ENCODE measurements at places on chromosomes 12 and 14.

DNA sequence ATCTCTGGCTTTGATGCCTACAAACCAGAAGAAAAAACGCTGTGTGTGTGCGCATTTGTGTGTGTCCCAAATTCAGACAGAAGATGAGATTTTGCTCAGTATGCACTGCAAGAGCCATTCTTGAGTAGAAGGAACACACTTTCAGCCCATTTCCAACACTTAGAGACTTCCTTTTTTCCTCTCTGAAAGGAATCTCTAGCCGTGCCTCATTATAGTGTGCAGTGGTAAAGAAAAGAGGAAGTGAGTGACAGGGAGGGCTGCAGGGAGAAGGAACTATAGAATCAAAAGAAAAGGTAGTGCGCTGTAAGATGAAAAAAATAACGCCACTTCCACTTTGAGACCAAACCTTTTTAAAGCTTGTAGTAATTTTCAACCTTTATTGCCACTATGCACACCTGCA lies 1400.9 kb upstream of the FLRT2 start:
- no peak for DNase-seq

DNA sequence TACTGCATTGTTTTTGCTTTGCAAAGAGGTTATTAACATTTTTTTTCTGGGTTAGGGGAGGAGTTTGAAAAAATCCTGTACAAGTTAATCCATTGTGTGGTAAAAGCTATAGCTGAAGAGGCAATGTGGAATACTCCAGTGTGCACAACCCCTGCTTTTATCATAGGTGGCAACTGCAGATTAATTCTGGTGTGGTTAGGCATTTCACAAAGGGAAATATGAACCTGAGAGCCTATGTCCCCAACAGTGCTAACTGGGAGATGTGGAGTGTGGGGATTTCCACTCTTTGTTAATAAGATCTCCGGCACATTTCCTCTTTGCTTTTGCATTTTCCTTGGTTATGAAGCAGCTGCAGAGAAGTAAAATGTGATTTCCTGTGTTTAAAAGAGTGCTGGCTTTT lies 33.6 kb downstream of the PRORP start:
- no peak for DNase-seq

- no peak for DNase-seq
These were observed 16.0 kb downstream of the RERGL start for GRCh38 chr12:18074001-18074400.

DNA sequence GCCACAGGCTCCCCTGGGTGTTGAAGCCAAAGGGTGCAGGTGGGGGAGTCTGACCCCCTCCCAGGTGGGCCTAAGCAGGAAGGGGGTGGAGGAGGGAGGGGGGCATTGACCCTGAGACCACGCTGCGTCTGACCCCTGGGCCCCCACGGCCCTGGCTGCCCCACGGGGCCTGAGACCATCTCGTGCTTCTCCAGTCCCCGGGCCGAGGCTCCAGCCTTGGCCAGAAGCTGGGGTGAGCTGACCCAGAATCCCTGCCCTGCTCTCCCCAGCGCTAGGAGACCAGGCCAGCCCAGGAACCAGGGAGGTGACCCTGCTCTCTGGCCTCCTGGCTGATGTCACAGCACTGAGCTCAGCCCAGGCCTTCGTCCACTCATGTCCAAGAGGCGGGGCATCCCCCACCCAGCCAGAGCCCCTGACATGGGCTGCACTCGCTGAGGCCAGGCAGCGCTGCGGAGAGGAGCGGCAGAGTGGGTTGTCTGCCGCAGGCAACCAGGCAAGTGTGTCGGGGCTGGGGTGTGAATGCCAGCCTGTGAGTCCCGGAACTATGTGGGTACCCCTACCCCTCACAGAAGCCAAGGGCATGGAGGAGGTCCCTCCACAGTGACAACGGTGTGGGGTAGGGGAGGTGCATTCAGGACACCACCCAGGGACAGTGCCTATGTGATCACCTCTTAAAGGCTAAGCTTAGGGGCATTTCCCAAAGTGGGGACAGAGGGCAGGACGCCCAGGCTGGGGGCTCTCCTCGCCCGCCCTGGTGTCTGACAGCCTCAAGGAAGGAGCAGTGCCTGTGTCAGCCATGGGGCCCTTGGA lies 6.3 kb downstream of the TRMT61A start:
- no peak for DNase-seq

DNA sequence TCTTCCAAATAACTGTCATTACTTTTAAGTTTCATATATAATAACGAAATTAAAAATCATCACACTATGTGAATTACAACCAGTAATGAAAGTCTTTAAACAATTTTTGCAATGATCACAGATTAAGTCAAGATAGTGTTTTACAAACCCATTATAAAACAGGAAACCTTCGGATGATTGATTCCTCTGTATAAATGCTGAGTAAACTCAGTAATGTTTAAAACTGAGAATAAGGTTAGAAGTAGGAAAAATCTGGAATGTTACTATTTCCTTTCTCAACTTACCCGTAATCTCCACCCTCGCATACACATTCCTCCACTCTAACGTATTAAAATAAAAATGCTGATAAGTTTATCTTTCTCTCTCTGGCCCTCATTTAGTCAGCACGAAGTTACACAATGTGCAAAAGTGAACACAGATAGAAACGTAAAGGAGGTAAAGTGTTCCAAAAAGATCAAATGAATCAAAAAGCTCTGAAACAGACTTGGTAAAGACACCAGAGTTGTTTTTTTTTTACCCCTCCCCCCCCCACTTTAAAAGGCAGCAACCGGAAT lies 1.6 kb downstream of the ZFC3H1 start:
- no peak for DNase-seq

- DNase-seq, result no peak
These were observed 10.6 kb downstream of the GRIP1 start for GRCh38 chr12:66668311-66668710.

- no peak for DNase-seq
These were observed 36.6 kb downstream of the ACTN1 start for GRCh38 chr14:68942296-68943035.

DNA sequence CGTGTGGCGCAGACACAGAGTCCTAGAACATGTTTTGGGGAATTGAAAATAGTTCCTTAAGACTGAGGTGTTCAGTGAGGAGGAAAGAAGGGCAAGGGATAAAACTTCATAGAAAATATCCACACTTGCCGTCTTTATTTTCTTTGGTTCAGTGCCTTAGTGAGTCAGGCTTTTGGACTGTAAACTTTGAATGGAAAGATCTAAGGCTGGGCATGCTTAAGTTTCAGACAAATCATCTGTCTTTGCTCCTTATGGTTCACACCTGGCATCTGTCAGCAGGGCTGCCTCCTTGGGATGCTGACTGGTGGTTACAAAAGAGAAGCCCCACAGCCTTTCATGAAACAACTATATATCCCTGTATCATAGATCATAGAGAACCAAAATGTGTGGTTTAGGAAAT lies 136.3 kb upstream of the PRICKLE1 start:
- no peak for DNase-seq

DNA sequence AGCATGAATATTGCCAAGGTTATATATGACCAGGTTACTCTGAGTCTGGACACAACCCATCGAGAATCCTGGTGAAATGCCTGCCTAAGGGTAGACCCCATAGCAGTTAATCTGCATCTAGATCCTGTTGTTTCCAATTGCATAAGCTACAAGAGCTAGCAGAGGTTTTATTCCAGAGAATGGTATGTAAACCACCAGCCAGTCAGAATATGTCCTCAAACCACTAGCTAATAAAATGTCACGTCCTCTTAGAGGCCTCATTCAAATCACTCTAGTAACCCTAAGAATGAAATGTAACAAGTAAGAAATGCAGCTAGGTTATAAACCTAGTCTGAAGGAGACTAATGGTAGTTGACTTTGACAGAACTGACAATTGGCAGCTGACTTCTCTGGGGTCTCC lies 9.0 kb upstream of the YLPM1 start:
- DNase-seq, result no peak

- DNase-seq, result no peak
These were observed 11.5 kb upstream of the IL22 start for GRCh38 chr12:68264857-68265256.

GRCh38 chr14:76413962-76414600 lies 38.1 kb downstream of the ESRRB start:
- DNase-seq, result no peak

GRCh38 chr12:97017213-97017612 lies 110.2 kb downstream of the NEDD1 start:
- DNase-seq, result no peak

DNA sequence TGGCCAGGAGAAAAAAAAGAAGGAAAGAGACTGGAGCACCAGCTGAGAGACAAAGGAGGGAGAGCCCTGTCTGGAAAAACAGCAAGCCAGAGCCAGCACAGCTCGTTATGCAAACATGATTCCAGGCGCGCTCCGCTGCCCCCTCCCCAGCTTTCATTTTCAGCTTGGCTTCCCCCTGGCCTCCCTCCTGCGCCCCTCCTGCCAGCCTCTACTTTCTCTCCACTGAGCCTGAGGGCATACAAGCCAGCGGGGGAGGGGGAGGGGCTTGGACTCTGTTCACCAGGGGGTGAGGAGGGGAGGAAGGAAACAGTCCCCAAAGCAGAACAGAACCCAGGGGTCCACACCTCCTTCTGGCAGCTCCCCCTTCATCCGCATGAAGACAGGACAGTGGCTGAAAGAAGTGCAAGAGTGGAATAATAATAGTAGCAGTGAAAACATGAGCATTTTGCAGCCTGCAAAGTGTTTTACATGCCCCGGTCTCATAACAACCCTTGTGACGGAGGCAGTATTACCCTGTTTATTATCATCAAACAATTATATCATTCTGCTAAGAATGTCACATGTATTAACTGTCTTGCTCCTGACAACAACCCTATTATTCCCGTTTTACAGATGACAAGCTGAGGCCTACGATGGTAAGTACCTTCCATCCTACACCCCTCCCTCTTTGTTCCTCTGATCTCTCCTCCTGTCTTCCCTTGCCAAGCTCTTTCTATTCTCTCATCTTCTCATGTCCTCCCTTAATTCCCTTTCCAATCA lies 24.2 kb downstream of the SMUG1 start:
- DNase-seq, result peak; percentile 87

DNA sequence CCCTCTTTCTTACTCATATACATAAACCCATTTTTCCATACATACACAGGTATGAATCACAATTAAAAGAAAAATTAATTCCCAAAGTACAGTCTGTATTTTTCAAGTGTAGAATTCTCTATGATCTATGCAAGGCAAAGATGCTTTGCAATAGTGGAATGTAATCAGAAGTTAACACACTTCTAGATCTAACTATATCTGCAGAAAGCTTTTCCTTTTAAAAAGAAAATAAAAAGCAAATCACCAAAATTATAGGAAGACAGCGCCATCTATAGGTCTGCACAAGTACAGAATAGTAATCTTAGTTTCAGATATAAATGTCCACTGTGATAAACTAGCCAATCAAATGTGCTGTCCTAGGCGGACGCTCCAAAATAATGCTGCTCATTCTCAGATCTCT lies 22.0 kb downstream of the SLC25A21 start:
- peak; percentile 76 for DNase-seq

Data from NCI-H526 (cell line).